ENCODE measurements at places on chromosomes 11 and 22.

- DNase-seq, result no peak
Observed at GRCh38 chr11:122304973-122305372, 189.0 kb upstream of the BLID start.

- no peak for DNase-seq
Observed at GRCh38 chr22:28742562-28742962, 723 bp downstream of the HSCB start.

DNA sequence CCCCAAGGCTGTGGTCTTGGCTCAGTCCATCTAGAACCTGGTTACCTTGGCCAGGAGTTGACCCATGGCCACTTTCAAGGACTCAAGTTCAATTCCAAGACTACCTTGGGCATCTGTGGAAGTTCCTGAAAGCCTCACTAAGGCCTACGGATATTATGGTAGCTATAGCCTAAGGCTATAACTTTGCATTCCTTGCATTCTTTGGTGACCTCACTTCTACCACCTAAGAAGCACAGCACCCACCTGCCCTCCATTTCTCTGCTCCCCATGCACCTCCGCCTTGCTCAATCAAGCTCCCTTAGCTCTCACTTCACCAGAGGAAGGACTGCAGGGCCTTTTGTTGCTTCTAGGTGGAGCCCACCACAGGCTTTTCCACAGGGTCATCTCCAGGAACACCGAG is 50.3 kb upstream of the GALNT18 start:
- DNase-seq, result no peak

DNA sequence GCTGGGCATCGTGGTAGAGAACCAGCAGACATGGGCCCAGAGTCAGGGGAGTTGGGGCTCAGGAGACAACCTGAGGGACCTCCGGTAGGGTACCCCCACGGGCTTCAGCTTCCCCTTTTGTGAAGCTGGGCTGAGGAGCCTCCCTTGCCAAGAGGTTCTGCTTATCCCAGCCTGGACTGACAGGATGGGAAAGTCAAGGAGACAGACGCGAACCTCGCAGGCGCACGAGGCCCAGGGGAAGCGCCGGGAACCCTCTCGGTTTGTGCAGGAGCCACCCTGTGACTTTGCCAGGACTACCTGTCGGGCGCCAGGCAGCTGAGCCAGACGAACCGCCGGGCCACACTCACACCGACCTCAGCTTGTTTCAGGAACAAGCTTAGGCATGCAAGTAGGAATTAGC is 566.1 kb downstream of the BRD1 start:
- no peak for DNase-seq

- DNase-seq, result no peak
Observed at GRCh38 chr22:25406510-25407210, 157.8 kb upstream of the GRK3 start.

DNA sequence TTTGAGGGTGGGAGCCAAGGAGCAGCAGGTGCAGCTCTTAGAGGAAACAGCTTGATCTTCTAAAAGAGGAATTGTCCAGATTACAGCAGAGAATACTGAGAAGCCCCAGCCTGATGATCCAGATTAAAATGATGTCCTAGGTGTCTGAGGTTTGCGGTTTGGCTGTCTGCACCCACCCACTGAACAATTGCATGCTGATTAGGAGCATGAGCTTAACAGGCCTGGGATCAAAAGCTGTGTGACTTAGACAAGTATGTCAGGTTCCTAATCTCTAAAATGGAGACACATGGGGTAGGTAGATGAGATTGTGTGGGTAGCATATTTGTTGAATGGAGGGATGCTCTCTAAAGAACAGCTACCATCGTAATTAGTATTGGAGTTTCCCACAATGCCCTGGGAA is 166.8 kb upstream of the SEZ6L start:
- no peak for DNase-seq

GRCh38 chr11:841981-842369 is 354 bp downstream of the POLR2L start:
- no peak for DNase-seq

GRCh38 chr11:118343248-118343647 is 743 bp upstream of the CD3D start:
- no peak for DNase-seq

GRCh38 chr11:125670172-125670571 is 10.5 kb downstream of the ACRV1 start:
- DNase-seq, result no peak

DNA sequence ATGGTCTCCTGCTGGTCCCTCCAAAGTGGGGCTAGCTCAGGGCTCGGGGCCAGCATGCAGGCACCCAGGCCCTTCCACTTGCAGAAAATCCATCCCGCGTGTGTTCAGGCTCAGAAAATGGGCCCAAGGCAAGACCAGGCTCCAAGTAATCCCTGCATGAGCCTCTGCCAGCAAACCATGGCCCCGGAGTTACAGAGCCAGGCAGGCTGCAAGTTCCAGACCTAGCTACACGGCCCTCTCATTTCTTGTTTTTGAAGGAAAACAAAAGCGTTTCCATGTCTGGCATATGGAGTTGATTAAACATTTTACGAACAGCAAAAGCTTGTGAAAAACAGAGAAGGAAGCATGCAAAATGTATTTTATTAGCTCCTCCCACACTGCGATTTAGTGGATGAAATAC is 29.7 kb downstream of the KIAA0930 start:
- no peak for DNase-seq

DNA sequence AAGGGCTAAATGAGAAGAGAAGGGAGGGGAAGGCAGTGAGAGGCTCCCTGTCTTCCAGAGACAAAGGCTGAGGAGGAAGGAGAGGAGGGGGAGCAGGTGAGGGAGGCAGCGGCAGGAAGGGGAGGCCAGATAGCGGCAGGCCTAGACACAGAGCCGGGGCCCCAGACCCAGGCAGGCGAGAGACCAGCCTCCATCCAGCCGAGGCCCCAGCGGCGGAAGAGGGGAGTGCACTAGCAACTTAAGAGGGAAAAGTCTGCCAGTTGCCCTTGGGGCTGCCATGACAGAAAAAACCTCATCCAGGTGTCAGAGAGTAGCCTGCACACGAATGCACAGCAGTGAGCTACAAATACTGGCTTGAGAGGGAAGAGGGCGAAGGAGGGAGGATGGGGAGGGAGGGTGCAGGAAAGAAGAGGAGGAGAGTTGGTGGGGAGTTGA is 46.7 kb downstream of the IGLL1 start:
- DNase-seq, result no peak

GRCh38 chr11:44285756-44286155 is 24.2 kb downstream of the ALX4 start:
- DNase-seq, result no peak

GRCh38 chr11:35918716-35919115 is 25.1 kb upstream of the LDLRAD3 start:
- no peak for DNase-seq

DNA sequence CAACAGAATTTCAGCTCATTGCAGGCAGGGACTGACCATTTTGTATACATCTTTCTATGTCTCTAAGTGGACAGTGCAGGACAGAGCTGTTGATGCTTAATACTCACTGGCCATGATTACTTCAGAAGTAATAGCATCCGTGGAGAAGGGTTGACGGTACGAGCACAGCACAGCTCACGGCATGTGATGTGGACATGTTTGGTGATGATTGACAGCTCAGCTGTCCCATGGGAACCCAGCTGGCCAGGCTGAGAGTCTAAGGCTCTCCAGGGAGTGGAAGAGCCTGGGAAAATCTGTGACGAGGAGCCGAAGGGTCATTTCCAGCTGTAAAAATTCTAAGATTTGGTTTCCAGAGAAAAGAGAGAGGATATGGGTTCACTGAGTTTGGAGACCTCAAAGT is 198.2 kb downstream of the SNX19 start:
- DNase-seq, result no peak

DNA sequence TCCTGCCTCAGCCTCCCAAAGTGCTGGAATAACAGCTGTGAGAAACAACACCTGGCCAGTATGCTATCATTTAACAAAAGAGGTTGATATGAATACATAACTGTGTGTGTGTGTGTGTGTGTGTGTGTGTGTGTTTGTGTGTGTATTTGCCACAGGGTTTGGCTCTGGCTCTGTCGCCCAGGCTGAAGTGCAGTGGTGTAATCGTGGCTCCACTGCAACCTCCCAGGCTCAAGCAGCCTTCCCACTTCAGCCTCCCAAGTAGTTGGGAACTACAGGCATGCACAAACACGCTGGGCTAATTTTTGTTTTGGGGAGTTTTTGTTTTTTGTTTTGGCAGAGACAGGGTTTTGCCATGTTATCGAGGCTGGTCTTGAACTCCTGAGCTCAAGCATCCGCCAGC is 4.7 kb downstream of the SPA17 start:
- DNase-seq, result no peak

GRCh38 chr22:29695129-29695926 is 24.5 kb upstream of the CABP7 start:
- DNase-seq, result no peak

GRCh38 chr11:11993839-11994238 is 14.6 kb downstream of the DKK3 start:
- DNase-seq, result no peak

- DNase-seq, result no peak
Observed at GRCh38 chr11:58471892-58472291, 29.9 kb upstream of the OR5B12 start.

- DNase-seq, result no peak
Observed at GRCh38 chr11:9266926-9267325, 1.8 kb upstream of the DENND5A start.

DNA sequence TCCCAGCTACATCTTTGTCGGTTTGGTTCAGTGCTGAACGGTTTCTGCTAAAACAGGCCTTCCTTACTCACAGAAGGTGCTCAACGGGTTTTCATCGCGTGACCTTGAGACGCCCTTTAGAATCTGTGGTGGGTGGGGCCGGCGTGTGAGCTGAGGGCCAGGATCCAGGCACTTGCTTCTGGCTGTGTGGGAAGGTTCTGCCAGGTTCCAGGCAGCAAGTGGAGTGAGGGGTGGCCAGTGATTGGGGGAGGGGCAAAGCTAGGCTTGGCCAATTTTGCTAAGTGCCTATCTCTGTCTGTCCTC is 35.2 kb downstream of the KCNJ4 start:
- no peak for DNase-seq

GRCh38 chr22:34696557-34696956 is 369.4 kb upstream of the ISX start:
- DNase-seq, result no peak

All from activated naive CD8-positive, alpha-beta T cell treated with anti-CD3 and anti-CD28 coated beads, Interleukin-2, amount 50 U/mL, for 16 hours (primary cell).